ENCODE measurements at places on chromosomes 2 and 18.

- DNase-seq, result no peak
- no peaks in the 10 kb centered on the region for H3K4me1 ChIP-seq
- no peak overlapping the region for H3K27ac ChIP-seq
- no peak overlapping the region for H3K4me3 ChIP-seq
Observed at GRCh38 chr18:12470382-12471075, 62.8 kb downstream of the PRELID3A start.

DNA sequence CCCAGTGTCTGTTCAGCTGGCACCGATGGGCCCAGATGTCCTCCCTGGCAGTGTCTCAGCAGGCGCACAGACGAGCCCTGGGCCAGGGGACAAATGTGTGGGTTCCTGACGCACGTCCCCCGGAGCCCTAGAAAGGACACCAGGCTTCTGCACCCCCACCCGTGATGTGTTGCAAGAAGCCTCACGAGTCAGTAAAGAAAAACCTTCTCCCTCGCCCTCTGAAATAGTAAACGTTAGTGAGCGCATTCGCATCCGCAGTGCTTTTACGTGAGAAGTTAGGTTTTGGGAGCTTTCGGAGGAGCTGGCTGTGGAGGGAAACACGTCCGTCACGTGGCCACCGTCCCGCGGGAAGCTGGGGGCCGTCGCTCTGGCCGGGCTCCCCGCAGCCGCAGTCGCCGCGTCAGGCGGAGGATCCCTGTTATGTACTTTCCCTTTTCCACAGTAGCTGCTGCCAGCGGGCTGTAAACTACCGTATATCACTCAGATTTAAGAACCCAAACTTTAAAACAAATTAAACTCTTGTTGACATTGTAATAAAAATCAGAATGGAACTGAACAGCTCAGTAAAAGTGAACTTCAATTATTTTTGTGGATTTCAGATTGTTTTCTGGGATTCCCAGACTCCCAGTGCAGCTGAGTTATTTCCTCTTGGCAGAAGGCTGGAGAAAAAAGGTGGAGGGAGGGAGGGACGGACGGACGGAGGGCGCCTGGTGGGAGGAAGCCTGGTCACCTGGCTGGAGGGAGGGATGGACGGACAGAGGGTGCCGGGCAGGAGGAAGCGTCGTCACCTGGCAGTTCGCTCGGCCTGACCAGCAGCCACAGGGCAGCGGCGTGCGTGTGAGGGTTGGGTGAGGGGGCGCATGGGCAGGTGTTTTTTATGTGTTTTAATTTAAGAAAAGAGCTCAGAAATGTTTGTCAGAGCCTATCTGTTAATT is 112.1 kb downstream of the NFATC1 start:
- H3K4me3 ChIP-seq, result no peak overlapping the region
- H3K27me3 ChIP-seq, result no peaks in the 10 kb centered on the region
- peaks cover 33% of the 10 kb centered on the region for H3K4me1 ChIP-seq
- H3K27ac ChIP-seq, result no peak overlapping the region

- H3K36me3 ChIP-seq, result no peaks in the 10 kb centered on the region
- H3K27me3 ChIP-seq, result no peaks in the 10 kb centered on the region
- no peak overlapping the region for H3K27ac ChIP-seq
- no peak for DNase-seq
- H3K4me1 ChIP-seq, result no peaks in the 10 kb centered on the region
- H3K4me3 ChIP-seq, result no peak overlapping the region
Observed at GRCh38 chr2:125169764-125170146, 1144.7 kb downstream of the CNTNAP5 start.

DNA sequence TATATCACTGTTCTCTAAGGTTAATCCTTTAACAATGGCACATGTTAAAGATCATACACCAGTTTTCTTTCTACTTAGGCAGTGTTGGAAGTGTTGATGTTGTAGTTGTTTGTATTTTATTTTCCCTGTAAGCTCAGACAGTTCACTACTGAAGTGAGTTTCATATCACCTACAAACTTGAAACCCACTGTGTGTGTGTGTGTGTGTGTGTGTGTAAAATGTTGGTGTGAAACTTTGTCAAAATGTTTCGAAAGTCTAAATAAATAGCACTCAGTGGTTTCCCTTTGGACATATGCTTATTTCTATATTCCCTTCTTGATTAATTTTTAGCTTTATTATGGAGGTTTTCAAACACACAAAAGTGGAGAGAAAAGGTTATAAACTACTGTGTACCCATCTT is 79.8 kb upstream of the CAVIN2 start:
- H3K4me1 ChIP-seq, result peaks cover 23% of the 10 kb centered on the region
- no peak overlapping the region for H3K27ac ChIP-seq
- peak; percentile 24 for DNase-seq
- no peaks in the 10 kb centered on the region for H3K27me3 ChIP-seq
